ENCODE measurements at places on chromosomes 2 and 18. TPM values are rescaled to one million over a fixed set of nuclear protein-coding genes. Genes with fewer than 3 reads are reported as not detected.
A peak's percentile ranks its signal among the peaks of the same experiment; 100 is the strongest.

DNA sequence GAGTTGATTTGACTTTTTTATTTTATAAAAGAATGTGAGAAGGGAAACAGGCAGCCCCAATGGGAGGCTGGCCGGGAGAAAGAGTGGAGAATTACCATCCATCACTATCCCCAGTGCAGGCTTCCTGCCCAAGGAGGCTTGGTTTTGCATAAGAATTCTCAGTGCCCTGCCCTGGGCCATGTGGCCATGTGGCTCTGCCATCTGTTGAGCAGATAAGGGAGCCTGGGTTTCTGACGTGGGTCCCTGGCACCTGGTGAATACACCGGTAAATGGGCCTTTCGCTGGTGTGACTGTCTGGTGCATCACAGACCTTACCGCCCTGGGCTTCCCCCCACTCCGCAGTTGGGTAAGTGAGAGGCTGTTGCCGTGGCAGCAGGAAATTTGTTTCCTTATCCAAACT is 54.5 kb upstream of the TMEM163 start:
- H3K4me3 ChIP-seq, result no peak overlapping the region
- peaks cover 8% of the 10 kb centered on the region for H3K4me1 ChIP-seq
- H3K27ac ChIP-seq, result no peak overlapping the region
- no peaks in the 10 kb centered on the region for H3K27me3 ChIP-seq
- H3K36me3 ChIP-seq, result no peaks in the 10 kb centered on the region

DNA sequence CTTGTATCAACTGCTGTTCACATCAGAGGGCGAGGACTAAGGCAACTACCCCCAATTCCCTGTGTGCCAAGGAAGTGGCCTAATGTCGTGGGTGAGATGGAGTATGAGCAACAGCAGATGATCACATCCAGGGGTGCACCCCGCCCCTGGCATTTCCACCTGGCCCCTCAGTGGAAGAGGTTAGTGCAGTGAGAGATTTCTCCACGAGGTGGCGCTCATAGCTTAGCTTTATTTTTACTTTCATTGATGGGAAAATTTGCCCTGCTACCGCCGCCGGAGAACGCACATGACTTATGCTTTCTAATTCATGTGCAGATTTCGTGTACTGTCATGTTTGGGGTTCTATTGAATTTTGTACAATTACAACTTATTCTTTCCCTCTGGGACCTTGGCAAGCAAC is 470.6 kb upstream of the MEX3C start:
- no peaks in the 10 kb centered on the region for H3K36me3 ChIP-seq
- no peak overlapping the region for H3K27ac ChIP-seq
- peak; percentile 85 for DNase-seq
- peaks cover 2% of the 10 kb centered on the region for H3K27me3 ChIP-seq
- peak overlapping the region; percentile 25 for H3K4me3 ChIP-seq

- no peaks in the 10 kb centered on the region for H3K36me3 ChIP-seq
- peaks cover 19% of the 10 kb centered on the region for H3K4me1 ChIP-seq
- H3K27me3 ChIP-seq, result no peaks in the 10 kb centered on the region
- no peak overlapping the region for H3K27ac ChIP-seq
Measured at GRCh38 chr2:207412787-207413310, 116.9 kb upstream of the CREB1 start.

- no peaks in the 10 kb centered on the region for H3K36me3 ChIP-seq
- peak; percentile 7 for DNase-seq
- peaks cover 14% of the 10 kb centered on the region for H3K4me1 ChIP-seq
- no peak overlapping the region for H3K27ac ChIP-seq
- no peak overlapping the region for H3K4me3 ChIP-seq
- no peaks in the 10 kb centered on the region for H3K27me3 ChIP-seq
Measured at GRCh38 chr2:177334940-177335543, 57.5 kb upstream of the AGPS start.

DNA sequence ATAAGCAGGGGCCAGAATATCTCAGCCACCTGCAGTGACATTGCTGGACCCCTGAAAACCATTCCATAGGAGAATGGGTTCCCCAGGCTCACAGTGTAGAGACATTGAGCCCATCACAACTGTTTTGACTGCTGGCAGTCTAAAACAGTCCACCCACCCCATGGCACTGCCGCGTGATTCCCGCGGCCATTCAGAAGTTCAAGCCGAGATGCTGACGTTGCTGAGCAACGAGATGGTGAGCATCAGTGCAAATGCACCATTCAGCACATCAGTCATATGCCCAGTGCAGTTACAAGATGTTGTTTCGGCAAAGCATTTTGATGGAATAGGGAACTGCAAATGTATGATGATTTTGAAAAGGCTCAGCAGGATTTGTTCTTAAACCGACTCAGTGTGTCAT is 139.4 kb downstream of the GFPT1 start:
- peaks cover 20% of the 10 kb centered on the region for H3K36me3 ChIP-seq
- H3K27me3 ChIP-seq, result peaks cover 6% of the 10 kb centered on the region
- no peak overlapping the region for H3K27ac ChIP-seq
- no peak for DNase-seq

The GCG gene
- total RNA-seq, result 0.27 TPM

The SLC4A3 gene
- 10.0 TPM for total RNA-seq

The RNF125 gene
- 1.1 TPM for total RNA-seq
